ENCODE measurements at places on chromosomes 12 and 14.

DNA sequence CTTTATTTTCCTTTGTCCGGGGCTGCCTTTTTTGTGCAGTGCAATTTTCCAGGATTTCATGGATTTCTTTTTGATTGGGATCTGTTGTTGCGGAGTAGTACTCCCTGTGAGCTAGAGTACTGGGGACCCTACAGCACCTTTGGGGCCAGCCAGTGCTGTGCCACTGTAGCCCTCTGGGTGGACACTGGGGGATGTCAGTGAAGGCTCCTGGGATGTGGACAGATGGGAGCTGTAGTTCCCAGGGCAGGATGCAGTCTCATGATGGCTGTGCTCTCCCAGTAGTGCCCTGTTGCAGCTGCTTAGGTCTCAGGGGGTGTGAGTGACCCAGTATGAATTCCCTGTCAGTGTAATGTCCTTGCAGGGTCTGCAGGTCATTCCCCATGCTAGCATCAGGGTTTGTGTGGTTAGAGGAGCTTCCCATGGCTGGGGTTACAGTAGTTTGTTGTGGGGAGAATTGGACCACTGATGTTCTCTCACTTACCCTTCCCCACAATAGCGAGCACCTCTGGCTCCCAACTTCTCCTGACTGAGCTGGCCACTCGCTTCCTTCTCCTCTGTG, 72.2 kb downstream of the BRMS1L start:
- no peak for DNase-seq

- DNase-seq = no peak
Observed at GRCh38 chr14:52129721-52130120, 60.9 kb upstream of the NID2 start.

DNA sequence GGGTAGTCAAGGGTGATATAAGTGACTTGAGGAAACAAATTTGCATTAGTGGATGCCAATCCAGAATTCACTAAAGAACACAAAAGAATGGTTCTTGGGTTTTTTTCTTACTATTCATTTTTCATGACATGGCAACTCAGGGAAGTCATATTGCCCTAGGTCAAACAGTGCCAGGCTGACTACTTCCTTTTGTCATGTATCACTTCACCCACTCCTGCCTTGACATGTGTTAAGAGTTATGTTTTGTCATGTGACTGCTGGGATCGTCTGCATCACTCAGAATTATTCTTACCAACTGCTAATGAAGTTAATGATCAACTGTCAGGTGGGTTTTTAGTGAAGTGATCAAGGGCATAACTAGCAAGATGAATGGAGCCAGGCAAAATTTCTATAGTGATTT, 74.2 kb downstream of the PRORP start:
- DNase-seq = peak; percentile 16

DNA sequence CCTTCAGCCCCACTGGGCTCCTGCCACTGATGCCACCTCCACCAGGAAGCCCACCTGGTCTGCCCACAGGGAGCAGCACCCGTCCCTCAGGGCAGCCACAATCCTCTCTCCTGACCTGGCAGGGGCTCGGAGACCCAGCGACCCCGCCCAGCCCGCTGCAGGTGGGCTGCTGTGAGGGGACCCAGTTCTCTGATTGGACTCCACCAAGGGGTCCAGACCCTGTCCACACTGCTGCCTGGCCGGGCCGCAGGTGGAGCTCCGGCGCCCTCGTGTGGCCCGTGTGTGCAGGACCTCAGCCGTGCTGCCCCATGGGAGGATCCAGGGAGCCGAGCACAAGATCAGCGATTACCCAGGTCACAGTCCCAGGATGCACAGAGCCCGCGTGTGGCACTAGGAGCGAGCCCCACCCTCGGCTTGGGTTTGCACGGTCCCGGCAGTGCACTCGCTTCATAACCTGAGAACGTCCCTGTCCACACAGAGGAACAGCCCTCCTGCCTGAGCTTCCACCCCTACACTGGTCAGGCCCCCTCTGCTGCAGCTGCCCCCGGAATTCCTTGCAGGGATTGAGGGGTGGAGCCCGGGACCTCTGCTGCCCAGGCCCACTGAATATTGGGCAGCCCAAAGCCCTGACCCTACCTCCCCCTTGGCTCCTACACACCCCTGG, 35.4 kb upstream of the TMEM179 start:
- no peak for DNase-seq

DNA sequence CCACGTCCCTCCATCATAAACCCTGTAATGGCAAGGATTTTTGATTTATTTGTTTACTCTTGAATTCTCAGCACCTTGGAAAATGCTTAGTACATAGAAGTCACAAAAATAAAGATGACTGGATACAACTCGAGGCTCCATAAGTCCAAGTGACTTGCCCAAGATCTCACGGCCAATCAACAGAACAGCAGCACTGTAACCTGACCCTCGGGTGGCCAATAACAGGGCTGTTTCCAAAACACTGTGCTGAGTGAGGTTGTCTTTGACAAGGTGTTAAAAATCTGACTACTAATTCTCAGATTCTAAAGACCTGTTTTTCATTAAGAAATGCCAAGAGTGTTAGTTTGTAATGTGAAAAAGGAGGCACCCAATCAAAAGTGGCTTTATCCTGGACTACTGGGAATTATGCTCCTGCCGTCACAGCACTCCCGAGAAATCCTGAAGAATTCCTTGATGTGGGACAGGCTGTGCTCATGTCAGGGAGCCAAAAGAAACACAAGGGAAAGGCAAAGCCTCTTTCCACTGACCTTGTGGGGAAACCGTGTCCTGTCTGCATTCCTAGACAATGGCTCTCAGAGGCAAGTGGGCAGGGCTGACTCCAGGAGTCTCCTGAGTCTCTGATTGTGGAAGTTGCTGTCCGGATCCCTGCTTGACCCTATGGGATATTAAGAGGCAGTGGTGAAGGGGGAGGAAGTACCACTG, 204.7 kb upstream of the PELI2 start:
- DNase-seq = peak; percentile 27

DNA sequence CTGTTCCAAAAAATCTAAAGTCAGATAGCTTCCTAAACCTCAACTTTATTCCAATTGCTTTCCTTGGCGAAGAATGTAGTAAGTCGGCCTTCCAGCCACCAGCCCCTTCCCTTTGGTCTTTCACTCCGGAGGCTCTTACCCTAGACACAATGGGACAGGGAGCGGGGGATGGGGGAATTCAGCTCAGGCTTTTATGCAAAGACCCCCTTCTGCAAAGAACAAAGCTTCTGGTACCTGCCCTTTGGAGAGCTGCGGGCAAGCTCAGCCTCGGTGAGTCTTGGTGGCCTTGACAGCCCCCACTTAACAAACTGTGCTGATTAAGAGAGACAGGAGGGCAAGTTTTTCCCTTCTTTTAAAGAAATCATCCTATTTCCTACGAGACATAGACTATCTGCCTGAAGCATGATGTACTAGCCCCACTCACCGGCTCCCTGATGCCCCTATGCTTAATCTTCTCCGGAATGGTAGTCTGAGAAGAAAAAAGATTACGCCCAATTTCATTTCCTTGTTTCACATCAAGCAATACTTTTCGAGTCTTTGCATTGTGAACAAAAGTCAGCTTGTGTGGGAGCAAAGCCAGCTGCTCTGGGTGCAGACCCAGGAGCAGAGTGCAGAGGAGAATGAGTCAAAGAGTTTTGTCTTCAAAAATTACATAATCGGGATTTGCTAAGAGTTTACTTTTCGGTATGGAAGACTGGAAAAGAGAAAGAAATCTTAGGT, 1.5 kb upstream of the NANOG start:
- no peak for DNase-seq

All from epithelial cell of proximal tubule (primary cell).